Stimulated activated naive CD8-positive, alpha-beta T cell treated with anti-CD3 and anti-CD28 coated beads, Interleukin-15, amount 100 ng/mL, for 72 hours (primary cell): ENCODE measurements at places on chromosomes 7 and 10.

- no peak for DNase-seq
These were observed 41.1 kb downstream of the OTUD1 start for GRCh38 chr10:23479798-23480473.

GRCh38 chr7:114956702-114957101 lies 34.8 kb downstream of the MDFIC start:
- no peak for DNase-seq

DNA sequence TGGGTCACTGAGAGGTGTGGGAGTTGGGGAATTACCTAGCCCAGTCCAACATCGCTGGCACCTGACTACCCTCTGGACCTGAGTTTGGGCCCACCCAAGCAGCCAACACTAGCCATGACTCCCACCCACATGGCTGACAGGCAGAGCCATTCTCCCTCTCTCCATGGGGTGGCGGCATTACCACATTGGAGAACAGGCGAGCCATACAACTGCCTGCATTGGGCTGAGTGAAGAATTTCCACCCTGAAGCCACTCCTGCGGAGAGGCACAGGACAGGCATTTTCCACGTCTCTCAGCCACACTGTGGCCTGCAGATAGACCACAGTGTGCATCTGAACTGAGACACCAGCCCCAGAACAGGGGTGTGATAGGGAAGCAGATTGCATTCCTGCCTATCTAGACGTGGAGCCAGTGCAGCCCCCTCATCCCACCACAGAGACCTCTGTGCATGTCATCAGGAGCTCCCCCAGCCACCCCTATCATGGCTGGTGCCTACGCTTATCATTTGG lies 58.2 kb upstream of the ANTXRL start:
- DNase-seq, result peak; percentile 71

DNA sequence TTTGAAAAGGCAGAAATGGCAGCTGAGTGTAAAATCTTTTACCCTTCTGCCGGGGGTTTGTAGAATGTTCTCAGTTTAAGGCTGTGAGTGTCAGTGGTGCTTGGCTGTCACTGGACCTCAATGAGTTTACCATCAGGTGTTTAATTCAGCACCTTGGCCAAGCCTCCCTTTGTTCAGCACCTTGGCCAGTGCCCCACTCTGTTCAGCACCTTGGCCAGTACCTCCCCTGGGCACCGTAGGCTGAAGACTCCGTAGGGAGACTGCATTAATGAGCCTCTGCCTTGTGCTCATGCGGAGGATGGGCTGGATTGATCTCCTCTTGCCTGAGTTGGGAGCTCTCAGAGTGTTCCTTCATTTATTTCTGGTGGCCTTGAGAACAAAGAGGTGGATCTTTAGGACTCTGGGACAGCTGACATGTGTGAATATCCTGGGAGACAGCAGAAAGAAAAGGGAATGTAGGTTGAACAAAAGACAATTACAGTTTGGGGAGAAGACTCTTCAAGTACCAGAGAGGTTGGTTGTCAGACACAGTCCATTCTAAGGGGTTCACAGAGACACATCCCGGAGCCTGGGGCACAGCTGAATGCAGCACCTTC lies 1.6 kb downstream of the FAM24A start:
- DNase-seq, result peak; percentile 53

DNA sequence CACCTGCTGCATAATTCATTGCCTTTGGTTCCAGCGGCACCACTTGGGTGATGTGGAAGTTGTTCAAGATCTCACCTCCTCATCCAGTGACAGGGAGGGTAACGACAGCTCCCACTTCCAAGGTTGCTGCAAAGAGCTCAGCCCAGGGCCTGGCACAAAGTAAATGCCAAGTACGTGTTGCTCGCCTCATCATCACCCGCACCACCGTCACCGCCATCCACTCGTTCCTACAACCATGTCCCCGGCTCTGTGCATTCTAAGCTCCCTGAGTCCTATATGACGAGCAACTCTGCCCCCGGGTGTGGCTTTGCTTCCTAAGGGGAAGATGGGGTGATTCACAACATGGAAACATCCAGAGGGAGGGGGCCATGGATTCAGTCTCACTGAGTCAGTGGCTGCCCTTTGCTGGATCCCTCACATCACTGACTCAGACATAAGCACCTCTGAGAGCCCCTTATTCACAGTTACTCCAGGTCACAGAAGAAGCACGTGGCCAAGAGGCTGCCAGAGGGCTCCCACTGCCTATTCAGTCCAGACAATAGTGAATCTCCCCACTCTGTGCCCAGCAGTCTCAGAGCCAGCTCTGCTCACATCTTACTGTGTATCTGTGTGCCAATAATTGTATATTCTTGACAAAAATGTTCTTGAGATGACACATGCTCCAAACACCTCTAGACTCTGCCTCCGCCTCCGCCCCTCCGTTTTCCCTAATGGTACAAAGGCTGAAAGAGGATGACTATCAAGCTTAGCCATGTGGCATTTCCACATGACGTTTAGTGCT lies 159.1 kb downstream of the GFRA1 start:
- DNase-seq, result no peak

GRCh38 chr7:4794591-4795350 lies 19.3 kb downstream of the AP5Z1 start:
- DNase-seq, result no peak

DNA sequence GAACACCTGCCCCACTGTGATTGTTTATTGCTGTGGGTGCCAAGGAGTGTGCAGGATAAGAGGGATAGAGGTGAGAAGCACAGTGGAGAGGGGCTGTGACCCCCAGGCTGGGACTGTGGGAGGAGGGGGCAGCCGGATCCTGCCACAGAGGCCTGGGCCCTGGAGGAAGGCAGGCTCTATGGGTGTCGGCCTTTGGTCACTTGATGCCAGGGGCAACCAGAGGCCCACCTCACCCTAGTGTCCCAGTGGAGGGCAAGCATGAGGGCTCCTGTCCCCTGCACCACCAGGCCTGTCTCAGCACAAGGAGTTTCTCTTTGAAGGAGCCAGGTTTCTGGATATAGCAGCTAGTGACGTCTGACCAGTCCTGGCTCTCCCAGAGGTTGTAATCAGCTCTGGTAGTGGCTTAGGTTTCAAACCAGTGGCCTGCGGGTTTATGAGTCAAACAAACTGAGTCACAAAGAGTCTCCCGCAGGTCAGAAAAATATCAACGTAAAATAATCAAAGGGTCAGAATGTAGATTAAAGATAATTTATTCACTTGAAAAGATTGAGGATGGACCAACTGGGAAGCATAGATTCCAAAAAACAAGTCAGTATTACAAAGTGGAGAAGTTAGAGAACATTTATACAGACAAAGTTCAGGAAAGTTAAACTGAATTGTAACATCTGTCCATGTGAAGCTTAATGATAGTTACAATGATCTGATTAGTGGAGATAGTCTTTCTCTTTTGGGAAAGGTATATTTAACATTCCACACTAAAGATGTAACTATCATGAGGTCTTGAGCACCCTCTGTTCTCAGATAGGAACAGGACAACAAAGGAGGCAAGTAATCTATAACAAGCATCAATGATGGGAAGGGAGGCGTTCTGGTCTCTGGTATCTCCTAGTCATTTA lies 37.2 kb upstream of the ZNF488 start:
- no peak for DNase-seq

DNA sequence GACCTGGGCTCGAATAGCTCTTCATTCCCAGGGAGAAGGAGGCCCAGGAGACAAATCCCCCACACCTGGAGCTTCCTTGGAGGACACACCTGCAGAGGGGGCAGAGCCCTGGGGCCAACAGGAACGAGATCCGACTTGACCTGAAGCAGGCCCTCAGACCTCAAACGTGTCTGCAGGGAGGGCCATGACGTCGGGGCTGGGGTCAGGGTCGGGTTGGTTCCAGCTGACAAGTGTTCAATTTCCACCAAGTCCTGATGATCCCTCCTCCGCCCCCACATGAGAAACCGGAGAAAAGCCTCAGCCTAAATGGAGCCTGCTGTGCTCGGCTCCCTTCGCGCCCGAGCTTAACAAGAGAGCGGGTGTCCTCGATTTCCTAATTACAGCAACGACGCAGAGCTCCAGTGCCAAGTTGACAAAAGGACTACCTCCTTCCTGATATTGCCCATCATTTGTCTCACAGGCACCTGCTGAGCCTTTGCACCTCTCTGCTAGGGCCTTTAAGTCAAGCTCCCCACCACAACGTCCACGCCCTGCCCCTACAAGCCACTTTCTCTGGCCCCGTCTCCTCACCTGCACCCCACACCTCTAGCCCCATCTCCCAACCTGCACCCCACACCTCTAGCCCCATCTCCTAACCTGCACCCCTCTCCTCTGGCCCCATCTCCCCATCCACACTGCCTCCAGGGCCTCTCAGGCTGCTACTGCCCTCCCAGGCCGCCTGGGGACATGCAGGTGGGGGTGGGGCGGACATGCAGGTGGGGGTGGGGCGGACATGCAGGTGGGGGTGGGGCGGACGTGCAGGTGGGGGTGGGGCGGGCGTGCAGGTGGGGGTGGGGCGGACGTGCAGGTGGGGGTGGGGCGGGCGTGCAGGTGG lies 519.4 kb downstream of the GLRX3 start:
- DNase-seq, result no peak
